Stromal cell of bone marrow (primary cell): ENCODE measurements at places on chromosomes 13 and 19.

GRCh38 chr19:5447700-5448311 lies 7.4 kb upstream of the ZNRF4 start:
- no peak for DNase-seq

GRCh38 chr19:41321204-41321599 lies 11.2 kb downstream of the CCDC97 start:
- no peak for DNase-seq

DNA sequence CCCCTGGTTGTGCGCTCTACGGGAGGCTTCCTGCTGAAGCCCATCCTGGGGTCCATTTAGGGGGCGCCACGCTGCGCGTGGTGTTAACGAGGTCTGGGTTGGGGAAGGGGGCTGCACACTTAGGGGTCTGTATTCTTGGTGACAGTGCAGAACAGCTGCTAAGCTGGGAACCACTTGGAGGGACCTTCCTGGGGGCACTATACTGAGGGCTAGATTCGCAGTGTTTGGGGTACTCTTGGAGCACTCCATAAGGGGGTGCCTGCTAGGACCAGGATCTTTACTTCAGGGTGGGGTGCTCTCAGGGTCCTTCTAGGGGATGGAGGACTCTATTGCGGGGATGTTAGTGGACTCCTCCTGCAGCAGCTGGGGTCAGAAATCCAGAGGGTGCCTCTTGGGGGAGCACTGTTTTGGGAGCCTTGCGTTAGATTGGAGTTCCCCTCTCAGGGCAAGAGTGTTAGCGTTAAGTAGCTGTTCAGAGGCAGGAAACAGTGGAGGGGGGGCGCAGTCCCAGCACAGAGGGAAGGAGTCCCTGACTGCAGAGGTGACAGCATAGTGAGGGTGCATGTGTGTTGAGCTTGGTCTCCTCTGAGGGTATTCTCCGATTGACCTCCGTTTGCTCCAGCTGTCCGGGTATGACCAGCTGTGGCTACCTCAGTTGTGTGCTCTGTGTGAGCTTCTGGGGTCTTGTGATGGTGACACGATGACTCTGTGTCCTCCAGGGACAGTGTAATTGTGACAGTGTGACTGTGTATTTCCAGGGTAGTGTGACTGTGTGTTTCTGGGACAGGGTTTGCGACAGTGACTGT lies 1.1 kb downstream of the PDE4A start:
- DNase-seq = no peak

- DNase-seq = no peak
These were observed 3.8 kb downstream of the BCL3 start for GRCh38 chr19:44752123-44752815.

GRCh38 chr19:47824396-47824795 lies 2.7 kb downstream of the CRX start:
- no peak for DNase-seq
